Heart left ventricle (tissue), 16 donors: ENCODE measurements at places on chromosomes 3 and 15. TPM values are rescaled to one million over a fixed set of nuclear protein-coding genes. Genes with fewer than 3 reads are reported as not detected.

DNA sequence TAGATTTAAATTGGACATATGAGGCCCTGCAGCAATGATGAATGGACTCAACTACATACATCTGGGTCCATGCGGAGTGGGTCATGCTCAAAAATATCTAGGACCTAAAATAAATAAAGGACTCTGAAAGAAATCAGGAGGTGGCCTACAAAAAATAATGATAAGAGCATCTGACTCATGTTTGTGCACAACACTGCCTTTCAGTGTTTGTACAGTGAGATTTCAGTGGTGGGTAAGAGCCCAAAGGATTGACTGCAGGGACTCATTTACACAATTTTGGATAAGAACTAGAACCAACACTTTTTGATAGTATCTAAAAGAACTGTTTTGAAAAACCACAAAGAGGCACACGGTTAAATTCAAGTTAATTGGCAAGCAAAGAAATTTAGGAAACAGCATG lies 285.5 kb downstream of the SLC9A9 start:
- no peak for DNase-seq

- DNase-seq: no peak
Measured at GRCh38 chr3:22728406-22728805, 474.7 kb upstream of the UBE2E2 start.

GRCh38 chr15:45603881-45604280 lies 16.7 kb downstream of the BLOC1S6 start:
- no peak for DNase-seq

DNA sequence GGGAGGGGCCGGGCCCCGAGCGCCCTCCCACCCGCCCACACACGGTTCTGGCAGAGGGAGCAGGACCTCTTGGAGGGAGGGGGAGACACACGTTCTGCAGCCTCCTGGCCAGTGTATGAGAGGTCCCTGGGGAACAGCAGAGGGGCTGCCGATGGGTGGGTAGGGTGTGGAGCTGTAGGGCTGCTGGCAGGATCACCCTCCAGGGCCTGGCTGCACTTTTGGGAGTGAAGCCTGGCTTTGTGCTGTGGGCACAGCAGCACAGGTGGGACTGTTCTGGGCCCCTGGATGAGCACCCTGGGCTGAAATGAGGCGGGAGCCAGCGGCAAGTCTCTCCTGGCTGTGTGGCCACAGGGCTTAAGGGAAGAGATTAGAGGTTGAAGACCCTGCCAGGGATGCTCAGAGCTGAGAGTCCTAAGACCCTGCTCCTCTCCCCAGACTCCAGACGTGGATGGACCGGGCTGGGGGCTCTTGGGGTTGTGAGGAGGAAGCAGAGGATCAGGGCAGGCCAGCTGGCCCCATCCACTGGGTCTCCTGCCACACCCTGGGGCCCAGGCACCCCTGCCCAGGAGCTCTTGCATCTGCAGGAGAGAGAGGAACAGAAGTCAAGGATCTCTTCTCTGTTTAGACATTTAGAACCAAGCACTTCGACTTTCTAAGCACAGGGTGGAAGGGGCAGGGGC lies 45.2 kb downstream of the RGMA start:
- peak; percentile 48 for DNase-seq

DNA sequence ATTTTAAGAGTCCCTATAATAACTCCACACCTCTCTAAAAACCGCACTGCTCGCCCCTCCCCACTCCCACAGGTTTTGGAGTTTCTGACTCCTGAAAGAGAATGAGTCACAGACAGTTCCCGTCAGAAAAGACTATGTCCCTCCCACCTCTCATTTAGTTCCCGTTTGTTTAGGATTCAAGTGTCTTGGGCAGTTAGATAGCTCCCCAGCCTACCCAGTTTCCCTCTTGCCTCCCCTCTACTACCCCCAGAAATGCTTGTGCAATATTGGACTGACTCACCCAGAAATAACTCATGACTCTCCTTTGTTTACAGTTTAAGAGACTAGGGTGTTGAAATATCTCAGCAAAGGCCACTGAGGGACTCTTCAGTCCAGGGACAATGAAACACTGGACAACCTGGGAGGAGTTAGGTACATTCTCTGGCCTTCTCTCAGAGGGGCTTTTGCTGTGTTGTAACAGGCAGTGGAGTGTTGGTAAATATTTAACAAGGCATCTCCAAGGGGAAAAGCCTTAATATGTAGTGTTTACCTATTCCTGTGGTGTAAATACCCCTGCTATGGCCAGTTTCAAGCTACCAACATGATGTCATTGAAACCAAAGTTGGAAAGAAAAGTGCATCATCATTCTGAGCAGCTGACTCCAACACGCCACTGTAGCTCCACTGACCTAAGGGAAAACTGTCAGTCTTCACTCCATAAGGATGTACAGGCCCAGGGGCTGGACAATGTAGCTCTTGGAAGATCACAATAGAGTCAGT lies 96.1 kb upstream of the CHD2 start:
- DNase-seq: peak; percentile 36

DNA sequence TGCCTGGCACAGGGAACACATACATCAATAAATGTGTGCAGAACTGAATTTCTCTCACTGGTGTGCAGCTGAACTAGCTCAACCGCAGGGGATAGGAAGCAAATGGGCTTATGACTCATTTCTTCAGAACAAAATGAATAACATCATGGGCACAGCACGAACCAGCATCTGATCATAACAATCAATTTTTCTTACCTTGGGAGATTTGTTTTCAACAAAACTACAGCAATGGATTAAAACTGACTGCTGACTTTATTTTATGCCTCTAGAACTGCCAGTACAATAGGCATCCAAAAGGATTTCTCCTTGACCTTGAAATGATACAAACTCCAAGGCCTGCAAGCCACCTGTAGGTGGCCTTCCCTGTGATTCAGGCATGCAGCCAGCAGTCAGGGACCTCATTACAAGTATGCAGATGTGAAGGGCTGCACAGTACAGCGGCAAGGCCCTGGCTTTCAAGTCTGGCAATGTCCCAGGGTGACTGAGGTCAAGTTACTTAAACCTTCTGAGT lies 26.1 kb downstream of the TAMM41 start:
- DNase-seq: no peak

DNA sequence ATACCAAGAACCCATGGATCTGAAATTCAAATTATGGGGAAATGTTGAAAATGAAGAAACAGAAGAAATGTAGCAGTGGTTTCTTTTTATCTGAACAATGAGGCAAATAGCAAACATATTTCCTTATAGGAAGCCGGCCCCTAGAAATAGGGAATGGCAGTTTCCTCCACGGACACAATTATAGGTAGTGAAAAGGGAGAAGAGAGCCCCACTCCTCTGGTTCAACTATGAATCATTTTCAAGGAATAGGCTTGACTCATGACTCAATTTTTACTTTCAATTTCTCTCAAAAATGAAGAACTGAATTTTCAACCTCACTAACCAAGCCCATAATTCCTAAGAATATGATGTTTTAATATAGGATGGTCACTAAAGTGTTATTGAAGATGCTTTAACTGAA lies 243.1 kb downstream of the MECOM start:
- DNase-seq: no peak

DNA sequence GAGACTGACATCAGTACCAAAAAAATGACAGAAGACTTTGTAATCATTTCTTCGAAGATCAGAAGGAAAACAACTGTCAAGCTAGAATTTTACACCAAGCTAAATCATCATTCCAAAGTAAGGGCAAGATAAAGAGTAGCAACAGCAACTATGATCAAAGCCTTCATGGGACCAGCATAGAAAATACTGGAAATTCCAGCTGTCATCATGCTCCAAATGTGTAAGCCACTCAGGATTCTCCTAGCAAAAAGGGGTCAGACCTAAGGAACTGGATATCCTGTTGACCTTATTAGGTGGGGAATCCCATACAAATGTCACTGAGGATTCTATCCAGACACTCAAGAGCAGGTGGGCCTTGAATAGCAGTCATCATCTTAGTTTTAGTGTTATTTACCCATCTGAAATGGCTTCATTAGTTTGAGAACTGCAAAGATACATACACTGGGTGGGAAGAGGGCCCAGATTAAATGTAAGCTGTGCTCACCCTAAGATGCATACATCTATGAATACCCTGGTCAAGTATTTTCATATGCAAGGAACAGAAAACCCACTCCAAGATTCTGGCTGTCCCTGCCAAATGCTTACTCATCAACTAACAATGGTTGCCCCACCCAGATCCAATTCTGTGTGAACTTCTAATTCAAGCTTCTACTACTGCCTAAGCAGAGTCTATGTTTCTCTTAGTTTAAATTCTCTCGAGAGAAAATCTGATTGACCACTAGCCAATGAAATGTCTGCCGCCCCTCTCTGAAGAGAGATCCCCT lies 33.5 kb downstream of the CLDN18 start:
- DNase-seq: no peak

DNA sequence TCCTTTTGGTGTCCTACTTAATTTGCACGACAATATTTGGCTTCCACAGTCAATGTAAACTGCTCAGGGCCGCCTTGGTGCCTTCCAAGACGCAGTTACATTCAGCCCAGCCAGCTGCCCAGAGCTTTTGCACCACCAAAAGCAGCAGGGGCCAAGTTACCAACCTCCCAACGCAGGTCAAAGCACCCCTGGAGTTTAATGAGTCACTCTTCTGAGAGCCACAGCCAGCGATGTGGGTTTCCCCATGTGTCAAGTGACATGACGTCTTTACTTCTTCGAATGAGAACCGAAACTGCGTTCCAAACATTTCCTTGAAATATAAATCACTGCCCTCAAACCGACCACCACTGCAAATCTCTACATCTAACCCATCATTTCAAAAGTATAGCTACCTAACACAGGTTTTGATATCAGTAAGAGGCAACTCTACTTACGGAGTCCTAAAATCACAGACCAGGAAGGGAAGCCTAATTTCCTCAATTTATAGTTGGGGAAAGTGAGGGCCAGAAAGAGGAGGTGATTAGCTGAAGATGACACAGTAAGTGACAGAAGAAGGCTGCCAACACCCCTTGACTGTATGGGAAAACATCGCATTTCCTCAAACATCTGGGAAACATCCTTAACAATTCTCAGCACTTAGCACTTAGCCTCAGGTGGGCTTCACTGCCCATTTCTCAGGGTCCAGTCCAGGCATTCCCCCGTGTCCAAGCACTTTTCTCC lies 24.5 kb downstream of the MB21D2 start:
- DNase-seq: peak; percentile 60

DNA sequence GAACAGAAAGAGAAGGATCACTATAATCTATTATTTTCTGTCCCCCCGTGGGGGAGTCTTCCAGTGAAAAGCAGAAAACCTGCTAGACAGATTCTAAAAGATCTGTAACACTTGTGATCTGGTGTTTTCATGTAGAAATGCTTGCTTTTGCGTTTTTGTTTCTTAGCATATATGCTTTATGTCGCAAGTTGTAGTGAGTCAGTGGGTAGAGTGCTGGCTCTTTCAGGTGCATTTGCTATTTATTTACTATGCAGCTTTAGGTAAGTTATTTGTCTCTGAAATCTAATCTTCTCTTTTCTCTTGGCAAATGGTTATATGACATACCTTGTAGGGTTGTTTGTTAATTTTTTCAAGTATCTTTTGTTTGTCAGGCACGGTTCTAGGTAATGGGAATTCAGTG lies 9.4 kb downstream of the AKAP13 start:
- DNase-seq: no peak

The GP9 gene
- total RNA-seq: not detected

The STRA6 gene
- total RNA-seq: not detected

The KBTBD13 gene
- total RNA-seq: 11.8 TPM

The TGM5 gene
- not detected for total RNA-seq

The BUB1B gene
- 0.46 TPM for total RNA-seq

The DISP2 gene
- total RNA-seq: 0.32 TPM

The GABRR3 gene
- total RNA-seq: not detected

The PTX3 gene
- 1.1 TPM for total RNA-seq
